CD4-positive, CD25-positive, alpha-beta regulatory T cell (primary cell): ENCODE measurements at places on chromosomes 4 and X.

DNA sequence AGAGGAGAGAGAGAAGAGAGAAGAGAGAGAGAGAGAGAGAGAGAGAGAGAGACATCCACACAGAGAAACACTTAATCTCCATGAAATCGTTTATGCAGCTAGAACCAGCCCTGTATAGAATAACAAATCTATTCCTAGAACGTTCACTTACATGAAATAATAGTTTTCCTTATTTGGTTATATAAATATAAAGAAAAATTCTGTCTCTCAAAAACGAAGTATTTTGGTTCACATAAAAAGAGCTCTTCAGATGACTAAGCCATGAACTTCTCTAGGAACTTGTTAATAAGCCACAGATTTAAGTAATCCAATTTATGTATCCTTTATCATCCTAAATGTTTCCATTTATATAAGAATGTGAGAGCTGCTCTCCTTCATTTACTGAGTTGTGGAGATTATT is 1315.1 kb upstream of the PCDH7 start:
- DNase-seq = no peak

DNA sequence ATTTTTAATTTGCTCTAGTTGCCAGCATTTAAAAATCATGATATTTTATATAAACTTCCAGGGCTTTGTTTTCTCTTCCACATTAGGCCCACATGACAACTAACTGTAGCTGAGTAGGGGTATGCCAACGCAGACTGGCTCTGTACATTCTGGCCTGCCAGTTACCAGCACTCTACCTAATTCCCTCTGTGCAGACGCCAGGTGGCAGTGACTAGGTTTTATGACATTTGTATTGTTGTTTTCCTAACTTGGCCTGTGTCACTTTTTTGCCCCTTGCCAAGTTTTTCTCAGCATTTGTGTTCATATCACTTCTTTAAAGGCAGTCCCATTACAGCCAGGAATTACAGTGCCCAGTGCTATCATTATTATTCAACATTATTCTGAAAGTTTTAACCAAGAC is 347.5 kb downstream of the NKX6-1 start:
- no peak for DNase-seq

DNA sequence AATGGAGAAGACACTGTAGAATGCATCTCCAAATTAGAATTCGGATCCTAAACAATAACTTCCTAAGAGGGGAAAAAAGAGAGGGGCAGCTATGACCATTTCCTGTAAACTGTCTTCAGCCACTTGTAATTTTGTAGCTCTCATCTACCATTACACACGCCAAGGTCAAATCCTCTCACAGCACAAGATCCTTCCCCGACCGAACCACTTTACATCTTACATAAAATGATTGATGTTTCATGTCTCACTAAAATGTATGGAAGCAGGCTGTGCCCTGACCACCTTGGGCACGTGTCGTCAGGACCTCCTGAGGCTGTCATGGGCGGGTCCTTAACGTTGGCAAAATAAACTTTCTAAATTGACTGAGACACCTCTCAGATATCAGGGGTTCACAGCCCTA is 24.1 kb upstream of the PBDC1 start:
- peak; percentile 88 for DNase-seq

GRCh38 chr4:148204892-148205291 is 237.3 kb downstream of the NR3C2 start:
- no peak for DNase-seq

DNA sequence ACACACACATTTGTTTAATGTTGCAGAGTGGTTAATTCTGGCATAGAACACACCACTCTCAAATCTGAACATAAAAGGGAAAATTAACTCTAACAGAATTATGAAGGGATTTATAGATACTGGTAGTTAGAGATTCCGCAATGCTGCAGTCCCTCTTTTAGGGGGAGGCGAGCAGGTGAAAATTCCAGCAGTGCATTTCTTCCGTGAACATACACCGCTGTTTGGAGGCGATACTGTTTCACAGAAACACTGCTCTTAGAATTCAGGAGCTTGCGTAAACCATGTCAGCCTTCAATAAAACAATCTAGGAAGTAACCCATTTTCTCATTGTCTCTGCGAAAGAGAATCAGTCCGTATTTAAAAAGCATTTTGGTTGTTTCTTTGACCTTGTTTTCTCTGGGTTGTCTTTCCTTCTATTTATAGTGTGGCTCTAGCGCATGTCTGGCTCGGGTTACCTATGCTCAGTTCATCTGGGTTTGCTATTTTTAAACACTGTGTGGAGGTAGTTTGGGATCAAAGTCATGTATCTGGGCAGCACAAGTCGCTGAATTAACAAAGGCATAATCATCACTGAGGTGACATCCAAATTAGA is 90.4 kb downstream of the GPAT3 start:
- no peak for DNase-seq

GRCh38 chr4:172928347-172928746 is 240.3 kb upstream of the GALNT7 start:
- no peak for DNase-seq

- no peak for DNase-seq
Observed at GRCh38 chr4:181908168-181908567, 335.0 kb upstream of the TENM3 start.

DNA sequence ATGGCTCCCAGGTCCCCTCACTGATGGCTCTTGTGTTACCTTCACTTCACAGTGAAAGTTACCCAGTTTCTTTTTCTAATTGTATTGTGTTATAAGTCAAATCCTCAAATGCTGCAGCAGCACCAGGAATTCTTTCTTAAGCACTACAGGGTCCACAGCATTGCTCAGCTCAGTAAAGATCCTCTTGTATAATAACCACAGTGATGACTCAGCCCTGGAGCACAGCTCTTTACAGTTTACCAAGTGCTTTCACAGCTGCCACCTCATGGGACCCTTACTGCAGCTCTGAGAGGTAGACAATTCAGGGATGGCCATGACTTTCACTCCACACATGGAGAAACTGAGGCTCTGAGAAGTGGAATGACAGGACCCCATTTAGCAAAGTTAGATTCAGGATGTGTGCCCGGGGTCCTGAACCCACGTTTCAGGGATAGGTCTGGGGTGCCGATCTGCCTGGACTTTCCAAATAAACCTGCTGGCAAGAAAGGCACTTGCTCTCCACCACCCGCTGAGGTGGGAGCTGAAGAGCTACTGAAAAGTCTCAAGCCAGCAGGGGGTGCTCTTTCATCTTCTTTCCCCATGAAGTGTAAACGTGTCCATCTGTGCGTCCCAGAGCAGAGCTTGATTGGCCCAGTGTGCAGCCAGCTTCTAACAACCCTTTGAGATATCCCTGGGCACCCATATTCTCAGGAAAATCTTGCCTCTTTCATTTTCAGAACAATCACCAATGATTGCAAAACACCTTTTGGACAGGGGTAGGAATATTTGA is 35.7 kb upstream of the GABRQ start:
- no peak for DNase-seq

GRCh38 chrX:23578079-23578478 is 89.2 kb upstream of the PRDX4 start:
- DNase-seq = no peak

- no peak for DNase-seq
Observed at GRCh38 chrX:16639966-16640365, 10.0 kb upstream of the S100G start.

DNA sequence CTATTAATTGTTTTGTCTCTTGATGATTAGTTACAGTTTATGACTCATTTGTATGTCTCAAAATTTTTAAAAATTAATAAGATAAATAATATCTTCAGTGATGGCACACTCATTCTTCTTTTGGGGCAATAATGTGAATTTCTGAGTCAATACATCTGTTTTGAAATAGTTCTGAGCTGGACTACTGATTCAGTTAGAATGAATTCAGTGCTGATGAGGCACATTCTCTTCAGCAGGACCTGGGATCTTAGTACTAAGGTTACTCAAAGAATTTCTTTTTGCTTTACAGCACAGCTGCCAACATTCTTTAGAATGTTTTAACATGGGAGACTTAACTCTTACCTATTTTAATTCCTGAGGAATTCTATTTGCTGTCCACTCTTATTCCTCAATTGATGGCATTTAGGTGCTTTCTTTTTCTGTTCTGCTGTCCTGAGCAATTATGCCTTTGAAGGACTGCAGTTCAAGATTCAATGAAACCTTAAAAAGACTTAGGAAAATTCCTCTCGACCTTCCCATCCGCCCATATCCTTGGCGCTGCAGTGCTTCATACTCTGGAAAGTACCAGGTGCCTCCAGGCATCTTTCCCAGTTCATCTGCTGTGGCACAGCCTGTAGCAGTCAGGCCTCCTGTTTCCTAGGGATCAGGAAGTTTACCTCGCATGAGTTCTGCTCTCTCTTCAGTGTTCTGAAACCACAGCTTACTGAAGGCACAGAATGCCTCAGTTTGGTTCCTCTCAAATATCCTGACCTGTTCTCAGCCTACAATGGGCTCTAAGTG is 213.7 kb downstream of the FSTL5 start:
- DNase-seq = no peak

DNA sequence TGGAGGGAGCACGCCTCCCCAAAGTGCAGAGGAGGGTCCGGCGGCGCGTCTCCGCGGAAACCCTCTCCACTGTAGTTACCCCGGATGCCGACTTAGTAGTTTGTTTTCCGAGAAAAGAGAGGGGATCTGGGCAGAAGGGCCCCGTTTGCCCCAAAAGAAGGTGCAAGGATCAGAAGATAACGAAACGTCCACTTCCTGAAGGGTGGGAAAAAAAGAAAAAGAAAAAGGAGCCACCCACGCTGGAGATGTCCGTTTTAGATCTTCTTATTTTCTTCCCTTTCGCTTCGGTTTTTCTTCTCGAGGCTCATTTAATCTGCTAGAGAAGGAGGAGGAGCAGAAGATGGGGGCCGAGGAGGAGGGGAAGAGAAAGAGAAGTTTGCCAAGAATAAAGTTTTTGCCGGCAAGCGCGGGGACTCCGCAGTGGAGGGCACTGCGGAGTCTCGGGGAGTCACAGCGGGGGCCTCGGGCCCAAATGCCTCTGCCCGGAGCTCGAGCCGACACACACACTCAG is 517 bp downstream of the LEF1 start:
- peak; percentile 64 for DNase-seq

DNA sequence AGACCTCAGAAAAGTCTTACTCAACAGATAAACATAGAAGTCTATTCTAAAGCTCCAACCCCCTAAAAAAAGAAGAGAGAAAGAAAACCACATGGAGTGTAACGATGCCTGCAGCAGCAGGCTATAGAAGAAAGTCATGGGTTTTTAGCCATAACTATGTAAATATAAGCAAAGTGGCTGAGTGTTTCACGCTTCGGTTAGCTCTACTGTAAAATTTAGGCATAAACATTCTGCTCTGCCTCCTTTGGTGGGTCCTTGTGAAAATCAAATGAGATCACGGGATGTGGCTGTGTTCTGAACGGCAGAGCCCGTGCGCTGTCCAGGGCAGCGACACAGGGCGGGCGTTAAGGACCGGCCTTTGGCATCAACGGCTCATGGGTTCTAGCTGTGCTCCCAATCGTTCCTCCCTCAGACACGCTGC is 78.4 kb downstream of the IRF2 start:
- no peak for DNase-seq

GRCh38 chrX:65034668-65035445 is 58.6 kb upstream of the ZC4H2 start:
- peak; percentile 77 for DNase-seq

- no peak for DNase-seq
Observed at GRCh38 chr4:105840426-105841174, 54.7 kb upstream of the NPNT start.

- peak; percentile 82 for DNase-seq
Observed at GRCh38 chr4:8409264-8410065, 31.1 kb downstream of the ACOX3 start.

DNA sequence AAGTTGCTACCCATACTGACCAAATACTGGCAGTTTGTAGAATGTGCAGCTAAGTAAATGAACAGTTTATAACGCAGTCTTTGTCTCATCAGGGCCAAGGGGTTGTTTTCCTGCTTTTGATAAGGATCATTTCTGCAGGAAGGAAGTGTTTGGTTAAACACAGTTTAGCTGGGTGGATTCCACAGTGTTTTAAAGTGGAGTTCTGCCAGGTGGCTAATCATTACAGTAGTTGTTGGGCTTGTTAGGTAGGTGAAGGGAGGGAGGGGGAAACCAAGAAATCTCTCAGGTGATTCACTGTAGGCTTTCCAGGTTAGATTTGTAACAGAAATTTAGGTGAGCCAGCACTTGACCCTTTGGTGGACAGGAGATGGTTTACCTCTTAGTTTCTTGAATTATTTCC is 58.1 kb downstream of the FNIP2 start:
- no peak for DNase-seq

DNA sequence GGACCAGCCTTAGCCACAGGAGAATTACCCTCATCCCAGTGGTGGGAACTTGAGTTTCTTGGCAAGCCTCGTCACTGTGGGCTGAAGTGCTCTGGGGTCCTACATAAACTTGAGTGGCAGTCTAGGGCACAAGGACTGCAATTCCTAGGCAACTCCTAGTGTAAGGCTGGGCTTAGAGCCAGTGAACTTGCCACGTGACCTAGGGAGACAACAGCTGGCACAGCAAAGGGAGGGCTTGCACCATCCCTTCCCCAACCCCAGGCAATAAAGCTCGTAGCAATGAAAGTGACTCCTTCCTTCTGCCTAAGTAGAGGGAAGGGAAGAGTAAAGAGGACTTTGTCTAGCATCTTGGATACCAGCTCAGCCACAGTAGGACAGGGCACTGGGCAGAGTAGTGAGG is 81.8 kb downstream of the TEX11 start:
- DNase-seq = no peak

GRCh38 chr4:24858550-24858949 is 54.3 kb downstream of the CCDC149 start:
- DNase-seq = no peak

DNA sequence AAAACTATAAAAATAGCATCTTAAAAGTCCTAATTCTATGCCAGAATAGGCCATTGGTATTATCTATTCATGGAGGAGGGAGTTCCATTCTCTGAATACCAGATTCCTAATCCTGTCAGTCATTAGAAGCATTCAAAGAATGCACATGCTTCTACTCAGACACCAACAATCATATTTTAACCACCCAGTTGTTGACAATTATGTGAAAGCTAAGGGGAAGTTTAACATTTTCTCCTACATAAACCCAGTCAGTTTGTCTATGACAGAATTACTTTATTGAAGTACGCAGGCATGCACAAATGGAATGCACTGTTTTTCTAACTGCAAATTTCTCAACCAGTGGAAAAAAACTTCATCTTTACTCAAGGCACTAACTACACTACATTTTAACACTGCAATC is 69.6 kb upstream of the MTNR1A start:
- DNase-seq = no peak

GRCh38 chr4:174324725-174325124 is 41.0 kb downstream of the CEP44 start:
- DNase-seq = no peak

- no peak for DNase-seq
Observed at GRCh38 chr4:127634181-127634580, 1.4 kb downstream of the INTU start.

GRCh38 chrX:17759990-17760389 is 22.7 kb downstream of the SCML1 start:
- no peak for DNase-seq

DNA sequence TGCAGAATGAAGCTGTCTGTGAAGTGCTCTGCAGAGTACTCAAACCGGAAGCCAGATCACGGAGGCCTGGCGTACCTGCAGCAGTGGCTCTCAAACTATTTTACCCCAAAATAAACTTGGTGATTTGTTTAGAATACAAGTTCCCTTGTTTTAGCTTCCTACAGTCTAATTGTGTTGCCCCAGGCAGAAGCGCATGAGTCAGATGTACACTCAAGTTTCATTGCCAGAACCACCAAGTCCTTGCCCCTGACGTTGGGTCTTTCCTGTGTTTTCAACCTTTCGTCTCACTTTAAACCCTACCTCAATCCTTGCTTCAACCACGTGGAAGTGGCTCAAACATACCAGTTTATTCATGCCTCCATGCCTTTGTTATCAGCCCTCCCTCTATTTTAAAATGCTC is 66.2 kb upstream of the SLC7A11 start:
- no peak for DNase-seq

GRCh38 chrX:140815868-140816267 is 106.3 kb downstream of the LINC00632 start:
- no peak for DNase-seq
